ENCODE measurements at places on chromosomes 11 and 22.

DNA sequence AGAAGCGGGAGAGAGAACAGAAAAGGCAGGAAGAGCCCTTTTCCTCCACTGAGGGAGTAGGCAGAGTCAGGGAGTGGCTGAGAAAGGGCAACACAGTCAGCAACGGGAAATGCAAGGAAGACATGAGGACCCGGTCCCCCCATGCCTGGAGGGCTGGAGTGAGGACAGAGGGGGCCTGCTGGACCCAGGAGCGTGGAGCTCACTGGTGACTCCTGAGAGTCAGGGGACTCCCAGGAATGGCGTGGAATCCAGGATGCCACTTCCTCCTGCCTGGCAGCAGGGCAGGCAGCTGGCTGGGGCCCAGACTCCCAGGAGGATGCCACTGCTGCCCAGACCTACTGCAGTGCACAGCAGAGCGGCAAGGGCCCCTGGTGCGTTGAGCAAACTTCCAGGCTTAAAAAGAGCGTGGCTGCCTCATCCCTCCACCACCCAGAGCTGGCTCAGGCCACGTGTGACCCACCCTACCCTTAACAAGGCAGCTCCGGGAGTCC, 11.3 kb downstream of the C11orf21 start:
- peak; percentile 65 for DNase-seq

GRCh38 chr22:19398206-19398605, 33.3 kb downstream of the HIRA start:
- DNase-seq: no peak

DNA sequence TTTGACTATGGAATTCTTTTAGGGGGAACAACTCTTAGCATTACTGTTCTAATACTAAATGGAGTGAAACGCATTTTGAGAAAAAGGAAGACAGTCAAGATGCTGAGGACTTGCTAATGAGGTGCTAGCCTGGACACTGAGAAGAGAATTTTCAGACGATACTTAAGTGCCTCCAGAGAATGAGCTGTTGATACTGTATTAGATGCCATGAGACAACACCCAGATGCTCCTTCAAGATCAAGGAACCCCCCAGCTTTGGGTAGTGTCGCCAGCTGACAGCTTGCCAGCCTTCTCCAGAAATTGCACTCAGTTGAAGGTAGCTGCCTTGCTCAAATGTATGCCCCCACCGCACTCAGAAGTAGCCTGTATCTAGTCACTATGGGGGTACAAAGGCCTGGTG, 52.5 kb upstream of the SLC36A4 start:
- DNase-seq: no peak

DNA sequence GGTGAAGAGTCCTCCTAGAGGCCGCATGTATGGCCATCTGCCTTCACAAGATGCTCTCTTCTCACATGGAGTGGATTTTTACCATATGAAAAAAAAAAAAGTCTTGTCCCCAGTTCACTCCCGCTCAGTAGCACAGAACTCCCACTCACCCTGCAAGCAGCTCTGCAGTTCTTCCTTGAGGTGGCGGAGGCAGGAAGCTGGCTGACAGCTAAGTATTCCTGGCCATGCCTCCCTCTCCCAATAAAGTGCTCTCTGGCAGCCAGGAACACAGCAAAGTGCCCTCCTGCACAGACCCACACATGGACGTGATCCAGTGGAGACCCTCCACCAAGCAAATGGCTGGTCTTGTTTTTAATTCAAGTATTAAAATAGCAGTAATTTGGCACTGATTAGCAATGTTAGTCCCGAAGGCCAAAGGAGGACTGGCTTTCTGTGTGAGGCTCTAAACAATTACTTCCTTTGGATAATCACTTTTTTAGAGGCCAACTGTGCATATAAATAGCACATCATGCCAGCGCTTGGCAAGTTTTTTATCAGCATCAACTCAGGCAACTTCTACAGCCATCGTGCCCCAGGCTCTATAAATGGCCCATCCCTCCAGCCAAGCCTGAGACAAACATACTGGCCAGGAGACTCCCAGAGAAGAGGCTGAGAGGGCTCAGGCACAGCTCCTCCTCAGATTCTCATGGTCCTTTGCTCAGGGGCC, 413.6 kb downstream of the OPCML start:
- no peak for DNase-seq

- no peak for DNase-seq
Observed at GRCh38 chr11:101397979-101398378, 185.8 kb downstream of the TRPC6 start.

- no peak for DNase-seq
Observed at GRCh38 chr11:105573091-105573490, 36.8 kb upstream of the GRIA4 start.

DNA sequence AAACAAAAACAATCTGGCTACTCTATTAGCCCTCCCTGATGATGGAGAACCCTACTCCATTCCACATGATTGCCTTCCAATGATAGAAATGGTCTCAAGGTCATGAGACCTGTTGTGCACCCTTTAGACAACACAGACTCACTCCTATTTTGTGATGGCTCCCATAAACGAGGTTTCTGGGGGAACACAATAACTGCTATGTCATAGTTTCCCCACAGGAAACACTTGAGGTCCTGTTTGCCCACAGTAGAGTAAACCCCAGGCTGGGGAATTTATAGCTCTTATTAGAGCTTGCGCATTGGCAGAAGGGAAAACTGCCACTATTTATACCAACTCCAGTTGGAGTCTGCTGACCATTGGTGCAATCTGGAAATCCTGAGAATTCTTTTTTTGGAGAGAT, 28.7 kb downstream of the MIF start:
- DNase-seq: no peak

- DNase-seq: no peak
Observed at GRCh38 chr11:126219547-126219946, 8.0 kb downstream of the FAM118B start.
